Activated naive CD8-positive, alpha-beta T cell treated with anti-CD3 and anti-CD28 coated beads for 36 hours (primary cell): ENCODE measurements at places on chromosomes 5 and 9.

DNA sequence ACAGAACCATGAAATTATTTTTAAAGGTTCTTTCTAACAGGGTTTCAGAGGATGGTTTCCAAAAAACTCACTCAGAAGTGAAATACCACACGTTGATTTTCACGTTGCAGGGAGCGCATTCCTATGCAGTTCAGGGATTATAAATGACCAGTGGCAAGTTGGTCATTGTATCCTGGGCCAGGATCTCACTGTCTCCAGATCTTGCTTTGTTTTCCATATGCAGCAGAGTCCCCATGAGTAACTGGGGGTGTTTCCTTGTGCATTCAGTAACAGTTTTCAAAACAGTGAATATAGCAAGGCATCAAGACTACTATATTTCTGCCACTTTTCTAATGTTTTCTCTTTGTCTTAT, 1064.9 kb upstream of the DMAC1 start:
- DNase-seq, result no peak

GRCh38 chr9:120970244-120970643, 43.6 kb upstream of the TRAF1 start:
- no peak for DNase-seq

DNA sequence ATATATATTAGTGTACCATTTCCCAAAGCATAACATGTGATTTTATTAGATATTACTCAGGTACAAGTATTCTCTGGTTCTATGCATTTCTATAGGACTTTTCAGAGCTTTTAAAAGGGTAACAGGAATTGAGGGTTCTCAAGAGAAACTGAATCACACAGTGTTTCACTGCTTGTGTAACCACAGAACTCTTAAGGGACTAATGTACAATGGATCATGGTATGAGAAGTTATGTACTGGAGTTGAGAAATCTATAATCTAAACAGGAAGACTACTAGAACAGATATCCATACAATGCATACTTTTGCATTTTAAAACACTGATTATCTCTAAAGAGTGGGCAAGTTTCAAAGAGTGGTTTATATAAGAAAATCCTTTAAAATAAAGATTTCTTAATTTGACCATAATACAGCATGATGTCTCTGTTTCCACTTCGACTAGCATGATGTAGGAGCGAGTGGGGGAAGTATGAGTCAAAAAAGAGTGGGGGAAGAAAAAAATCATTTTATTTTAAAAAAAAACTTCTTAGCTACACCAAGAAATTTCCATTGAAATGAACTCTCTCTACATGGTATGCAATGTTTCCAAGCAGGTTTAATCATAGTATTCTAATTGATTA, 183.5 kb downstream of the RFX3 start:
- DNase-seq, result no peak

DNA sequence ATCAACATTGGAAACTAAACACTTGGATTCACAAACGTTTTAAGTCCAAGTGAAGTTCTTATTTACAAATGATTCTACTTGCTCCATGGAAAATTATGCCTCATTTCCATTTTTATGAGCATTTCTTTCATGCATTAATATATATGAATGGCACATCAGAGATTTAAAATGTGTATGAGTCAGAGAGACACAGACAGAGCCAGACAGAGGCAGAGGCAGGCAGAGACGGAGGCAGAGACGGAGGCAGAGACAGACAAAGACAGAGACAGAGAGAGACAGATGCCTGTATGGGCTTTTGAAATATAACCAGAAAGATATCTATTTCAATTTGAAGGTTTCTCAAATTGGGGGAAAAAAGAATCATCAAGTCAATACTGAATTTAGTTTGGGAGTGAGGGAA, 649.0 kb downstream of the PTPRD start:
- no peak for DNase-seq

- DNase-seq, result peak; percentile 81
Measured at GRCh38 chr5:132829742-132830435, 558 bp downstream of the SHROOM1 start.

- DNase-seq, result no peak
Measured at GRCh38 chr9:108568093-108568492, 287.7 kb downstream of the ACTL7B start.

GRCh38 chr5:133819977-133820471, 148.4 kb downstream of the C5orf15 start:
- no peak for DNase-seq

- DNase-seq, result no peak
Measured at GRCh38 chr5:6307304-6307703, 71.0 kb downstream of the MED10 start.

- DNase-seq, result no peak
Measured at GRCh38 chr5:117165068-117165467, 590.4 kb upstream of the SEMA6A start.

- peak; percentile 33 for DNase-seq
Measured at GRCh38 chr5:75051217-75051751, 1.1 kb downstream of the GCNT4 start.

DNA sequence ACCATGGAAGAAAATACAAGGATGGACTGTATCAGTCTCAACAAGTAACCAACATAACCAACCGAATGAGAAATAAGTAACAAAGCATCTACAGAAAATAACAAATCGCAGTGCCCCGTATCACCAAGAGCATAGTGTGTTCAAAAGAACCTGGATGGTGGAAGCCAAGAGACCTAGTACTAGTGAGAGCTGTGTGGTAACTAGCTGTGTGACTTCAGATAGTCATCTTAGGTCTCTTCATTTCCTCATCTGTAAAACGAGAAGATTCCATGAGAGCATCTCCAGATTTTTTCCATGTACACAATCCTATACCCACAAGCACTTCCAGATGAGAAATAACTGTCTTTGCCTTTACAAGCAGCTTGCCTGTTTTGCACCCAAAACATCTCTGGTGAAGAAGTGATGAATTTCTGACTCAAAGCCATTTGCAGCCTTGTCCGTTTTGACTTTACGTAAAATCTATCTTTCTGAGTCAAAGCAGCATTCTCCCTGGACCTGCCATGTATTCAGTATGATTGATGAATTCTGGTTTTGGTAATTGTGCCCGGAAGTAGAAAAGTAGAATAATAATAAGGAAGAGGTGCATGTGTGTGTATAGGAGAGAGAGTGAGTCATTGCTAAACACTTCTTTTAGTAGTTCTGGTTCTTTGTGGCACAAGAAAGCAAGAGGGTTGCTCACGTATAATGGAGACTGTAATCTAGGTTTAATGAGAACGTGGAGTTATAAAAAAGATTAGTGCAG, 41.0 kb downstream of the AOPEP start:
- no peak for DNase-seq

DNA sequence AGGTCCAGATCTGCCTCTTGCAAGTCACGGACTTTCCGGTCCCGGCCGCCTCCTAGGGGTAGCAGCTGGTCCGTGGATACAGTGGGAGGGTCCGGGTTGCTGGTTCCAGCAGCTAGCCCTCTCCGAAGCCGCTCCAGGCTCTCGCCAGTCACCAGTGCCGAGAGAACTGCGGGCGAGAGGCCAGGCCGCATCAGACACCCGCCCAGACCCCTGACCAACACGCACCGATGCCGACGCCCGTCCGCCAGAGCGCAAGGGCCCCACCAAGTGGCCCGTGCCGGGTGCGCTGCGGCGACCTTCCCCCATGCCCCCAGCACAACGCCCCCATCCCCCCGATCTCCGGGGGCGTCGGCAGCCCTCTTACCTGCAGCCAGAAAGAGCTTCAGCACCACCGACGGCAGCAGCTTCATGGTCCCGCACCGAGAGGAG, 470 bp downstream of the HBEGF start:
- no peak for DNase-seq

DNA sequence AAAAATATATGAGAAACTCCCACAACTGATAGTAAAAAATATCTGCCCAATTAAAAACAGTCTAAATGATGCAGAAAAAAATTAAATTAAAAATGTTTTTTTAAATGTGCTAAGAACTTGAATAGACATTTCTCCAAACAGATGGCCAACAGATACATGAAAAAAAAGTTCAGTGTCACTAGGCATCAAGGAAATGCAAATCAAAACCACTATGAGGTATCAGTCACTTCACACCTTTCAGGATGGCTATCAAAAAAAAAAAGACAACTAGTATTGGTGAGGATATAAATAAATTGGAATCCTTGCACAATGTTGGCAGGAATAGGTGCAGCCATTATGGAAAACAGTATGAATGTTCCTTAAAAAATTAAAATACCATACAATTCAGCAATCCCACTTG, 16.6 kb downstream of the ZNF131 start:
- DNase-seq, result no peak

- DNase-seq, result no peak
Measured at GRCh38 chr5:109454731-109455505, 45.1 kb upstream of the PJA2 start.

DNA sequence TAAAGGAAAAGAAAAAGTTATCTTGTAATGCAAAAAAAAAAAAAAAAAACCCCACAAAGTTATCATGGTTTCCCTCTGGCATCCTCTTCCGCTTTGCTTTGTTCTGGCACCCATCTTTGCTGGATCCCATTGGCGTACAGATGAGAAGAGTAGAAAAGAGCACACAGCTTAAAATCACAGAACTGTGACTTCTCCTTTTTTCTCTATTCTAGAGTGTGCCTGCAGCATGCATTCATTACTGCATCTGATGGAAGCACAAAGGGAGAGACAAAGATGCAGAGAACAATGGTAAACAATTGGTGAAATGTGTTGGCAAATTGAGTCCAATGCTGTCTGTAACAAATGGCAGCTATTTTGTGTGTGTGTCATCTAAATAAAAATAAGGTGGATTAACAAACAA, 440.8 kb upstream of the PIK3R1 start:
- no peak for DNase-seq

DNA sequence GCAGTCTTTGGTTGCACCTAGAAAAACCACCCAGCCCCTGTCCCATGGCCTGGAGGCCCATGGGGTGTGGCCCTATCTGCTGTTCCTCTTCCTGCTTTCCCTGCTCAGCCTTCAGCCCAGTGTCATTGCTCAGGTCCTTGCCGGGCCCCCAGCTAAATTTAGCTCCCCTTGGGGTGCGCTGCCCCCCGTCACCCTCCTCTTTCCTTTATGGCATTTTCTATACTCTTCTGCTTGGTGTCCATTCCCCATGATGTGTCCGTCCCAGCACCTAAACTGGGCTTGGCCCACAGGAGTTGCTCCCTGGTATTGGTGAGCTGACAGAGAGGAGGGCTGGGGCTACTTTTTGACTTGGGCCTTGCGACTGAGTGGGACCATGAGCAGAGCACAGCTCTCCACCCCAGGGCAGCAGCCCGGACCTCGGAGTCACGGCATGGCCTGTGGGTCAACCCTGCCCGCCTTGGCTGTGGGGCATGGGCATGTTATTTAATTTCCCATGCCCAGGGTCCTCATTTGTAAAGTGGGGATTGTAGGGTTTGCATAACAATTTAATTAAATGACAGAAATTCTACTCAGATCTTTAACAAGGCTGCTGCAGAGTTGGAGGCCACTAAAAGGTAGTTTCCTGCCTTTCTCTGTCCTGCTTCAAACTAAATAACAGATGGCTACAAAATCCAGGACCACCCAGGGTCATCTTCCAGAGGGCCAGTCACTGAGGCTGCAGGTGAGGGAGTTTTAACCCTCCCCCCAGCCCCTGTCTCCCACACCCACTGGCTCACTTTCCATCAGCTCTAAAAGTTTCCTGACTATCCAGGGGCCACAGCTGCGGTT, 98.2 kb downstream of the DAP start:
- no peak for DNase-seq

DNA sequence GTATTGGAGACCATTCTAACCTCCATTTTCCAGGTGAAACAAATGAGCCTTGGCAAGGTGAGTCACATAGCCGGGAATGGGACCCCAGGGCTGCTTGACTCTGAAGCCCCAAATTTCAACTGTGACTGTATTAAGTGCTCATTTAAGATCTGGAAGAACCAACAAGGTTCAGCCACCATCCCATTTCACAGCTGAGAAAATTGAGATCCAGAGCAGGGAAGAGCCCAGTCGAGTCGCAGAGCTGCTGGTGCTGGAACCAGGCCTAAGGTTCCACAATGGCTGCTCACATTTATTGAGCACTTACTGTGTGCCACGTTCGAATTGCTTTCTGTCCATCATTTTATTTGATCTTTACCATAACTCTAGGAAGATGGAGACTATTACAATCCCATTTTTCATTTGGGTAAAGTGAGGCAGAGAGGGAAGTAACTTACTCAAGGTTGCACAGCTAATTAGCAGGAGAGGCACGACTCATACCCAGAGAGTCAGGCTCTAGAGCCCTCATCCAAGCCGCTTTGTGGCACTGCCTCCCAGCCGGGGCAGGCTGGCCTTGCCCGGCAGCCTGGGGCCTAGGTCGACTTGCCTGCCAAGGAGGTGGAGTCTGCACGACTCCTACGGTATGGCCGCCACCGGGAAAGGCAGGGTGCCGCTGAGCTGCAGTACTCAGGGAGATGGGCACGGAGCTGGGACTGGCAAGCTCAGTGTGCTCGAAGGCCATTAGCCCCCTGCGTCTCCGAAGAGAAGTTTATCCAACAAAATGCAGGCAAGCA, 4.3 kb upstream of the NTNG2 start:
- no peak for DNase-seq
